Brain microvascular endothelial cell (primary cell): ENCODE measurements at places on chromosomes 2 and 18.

GRCh38 chr2:197498937-197499593, 575 bp downstream of the HSPD1 start:
- DNase-seq = peak; percentile 46

DNA sequence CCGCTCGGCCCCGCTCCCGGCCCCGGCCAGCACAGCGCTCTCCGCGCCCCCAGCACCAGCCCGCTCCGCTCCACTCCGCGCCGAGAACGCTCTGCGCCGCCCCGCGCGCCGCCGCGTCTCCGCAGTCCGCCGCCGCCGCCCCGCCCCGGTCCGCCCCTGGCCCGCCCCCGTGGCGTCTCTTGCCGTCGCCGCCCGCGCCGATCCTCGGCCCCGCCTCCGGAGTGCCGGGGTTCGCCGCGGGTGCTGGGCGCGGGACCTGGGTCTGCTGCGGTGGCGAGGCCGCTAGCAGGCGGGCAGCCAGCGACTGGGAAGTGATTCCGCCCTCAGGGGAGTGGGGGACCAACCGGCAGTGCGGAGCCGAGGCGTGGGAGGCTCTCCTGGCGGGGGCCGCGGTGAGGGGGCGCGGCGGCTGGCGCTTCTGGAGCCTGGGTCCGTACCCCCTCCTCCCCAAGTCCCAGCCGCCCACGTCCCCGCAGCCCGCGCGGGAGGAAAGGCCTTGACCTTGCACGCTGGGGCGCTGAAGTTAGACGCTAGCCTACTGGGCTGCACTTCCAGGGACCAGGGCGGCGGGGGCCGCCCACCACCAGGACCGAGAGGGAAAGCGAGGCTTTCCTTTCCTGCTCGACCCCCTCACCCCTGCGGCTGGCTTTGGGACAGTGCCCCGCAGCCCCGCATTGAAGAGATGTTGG, at the start of gene HS6ST1:
HS6ST1 (minus strand) TSS at position 93 of the 689 bp plus-strand sequence. CDS start 305 bp downstream, outside the sequence.
- peak; percentile 52 for DNase-seq

DNA sequence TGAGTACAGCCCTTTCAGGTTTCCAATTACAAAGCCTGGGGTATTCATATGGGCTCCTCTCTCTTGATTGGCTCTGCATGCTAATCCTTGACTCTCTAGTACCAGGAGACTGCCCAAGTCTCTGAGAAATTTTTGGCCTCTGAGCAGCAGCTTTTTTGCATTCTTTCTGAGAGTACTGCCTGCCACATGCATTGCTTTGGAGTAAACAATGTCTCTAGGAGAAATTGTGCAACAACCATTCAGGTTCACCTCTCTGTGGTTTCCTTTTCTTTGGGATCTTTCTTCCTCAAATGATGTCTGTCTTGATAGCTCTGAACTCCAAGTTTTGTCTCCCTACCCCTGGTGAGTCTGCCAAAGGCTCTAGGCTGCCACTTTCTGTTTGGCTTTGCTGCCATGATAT, 115.8 kb upstream of the SETBP1 start:
- DNase-seq = peak; percentile 18

GRCh38 chr2:46564811-46565241, 85.5 kb downstream of the TMEM247 start:
- DNase-seq = no peak

DNA sequence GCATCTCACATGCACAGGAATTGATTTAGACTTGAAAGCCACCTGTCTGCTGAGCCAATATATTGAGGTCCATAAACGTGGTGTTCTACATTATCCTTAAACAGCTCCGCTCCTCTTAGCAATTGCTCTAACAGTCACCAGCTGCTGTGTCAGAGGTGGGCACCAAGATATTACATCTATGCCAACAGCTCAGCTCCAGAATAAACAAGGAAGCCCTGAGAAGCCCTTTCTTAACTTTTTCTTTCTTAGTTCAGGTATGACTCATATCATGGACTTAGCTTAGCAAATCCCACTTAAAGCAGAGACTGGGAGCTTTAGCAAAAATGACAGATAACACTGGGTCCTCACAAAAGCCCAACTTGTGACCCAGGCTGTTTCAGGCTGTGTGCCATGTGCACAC, 436.6 kb downstream of the IRS1 start:
- DNase-seq = peak; percentile 12

- DNase-seq = peak; percentile 31
Observed at GRCh38 chr2:177906041-177906718, 166.4 kb downstream of the PDE11A start.

DNA sequence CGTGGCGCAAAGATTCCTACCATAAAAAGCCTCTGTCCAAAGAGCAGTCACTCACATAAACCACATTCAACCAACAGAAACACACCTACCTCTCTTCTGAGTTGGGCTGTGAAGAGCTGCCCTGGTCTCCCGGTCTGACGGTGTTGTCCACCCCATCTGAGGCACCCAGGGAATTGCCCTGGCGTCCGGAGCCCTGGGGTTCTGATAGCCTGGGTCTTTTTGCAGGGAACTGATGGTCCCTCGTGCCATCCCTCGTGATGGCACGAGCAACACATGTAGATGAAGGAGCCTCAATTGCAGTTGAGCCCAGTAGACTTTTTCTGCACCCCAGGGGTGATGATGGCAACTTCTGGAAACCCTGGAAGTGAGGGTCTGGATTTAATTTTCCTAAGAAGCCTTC, 13.8 kb downstream of the HJURP start:
- DNase-seq = no peak
